ENCODE measurements at places on chromosomes 3 and 15. TPM values are rescaled to one million over a fixed set of nuclear protein-coding genes. Genes with fewer than 3 reads are reported as not detected.

Gene TUSC7
- total RNA-seq: not detected

Gene CHRM5
- under 0.01 TPM for total RNA-seq

Gene SPTSSB
- total RNA-seq: not detected

Gene COL6A6
- 5.0 TPM for total RNA-seq

Gene CD200R1
- not detected for total RNA-seq

Gene RTP1
- not detected for total RNA-seq

Gene SGO1
- 0.47 TPM for total RNA-seq

Gene MEX3B
- total RNA-seq: 40.7 TPM

Gene FBXL2
- 13.1 TPM for total RNA-seq

Gene GOLGB1
- total RNA-seq: 34.5 TPM

Gene ZNF501
- 3.7 TPM for total RNA-seq

Gene EBLN2
- 1.3 TPM for total RNA-seq

Gene RTP3
- total RNA-seq: not detected

Gene CP
- total RNA-seq: not detected

Gene GHSR
- not detected for total RNA-seq

Gene CFAP92
- not detected for total RNA-seq

Gene RBP2
- total RNA-seq: not detected

Gene CCRL2
- not detected for total RNA-seq

Gene LRIG1
- 4.9 TPM for total RNA-seq

Gene CELSR3
- 1.8 TPM for total RNA-seq

Gene KLF15
- total RNA-seq: 28.6 TPM

Gene ANKUB1
- total RNA-seq: not detected

Gene ENTPD3
- total RNA-seq: not detected

Gene TCF12
- total RNA-seq: 46.6 TPM

Gene CX3CR1
- total RNA-seq: not detected

Gene CHST13
- total RNA-seq: not detected

Gene CADPS
- total RNA-seq: under 0.01 TPM

Gene NEO1
- total RNA-seq: 51.3 TPM

Gene CSTA
- 6.2 TPM for total RNA-seq

Gene GOLIM4
- total RNA-seq: 31.9 TPM

Gene COPG1
- 157 TPM for total RNA-seq

Gene SERPINI2
- not detected for total RNA-seq

Gene XCR1
- not detected for total RNA-seq

Gene KBTBD8
- total RNA-seq: 1.6 TPM

Gene ACTL6A
- total RNA-seq: 26.5 TPM

Gene FOXB1
- total RNA-seq: not detected

Gene SLC12A1
- total RNA-seq: not detected

Gene GHRL
- not detected for total RNA-seq

All from pericardium fibroblast (primary cell).